Jurkat, Clone E6-1 (cell line): ENCODE measurements at places on chromosomes 4 and X.

DNA sequence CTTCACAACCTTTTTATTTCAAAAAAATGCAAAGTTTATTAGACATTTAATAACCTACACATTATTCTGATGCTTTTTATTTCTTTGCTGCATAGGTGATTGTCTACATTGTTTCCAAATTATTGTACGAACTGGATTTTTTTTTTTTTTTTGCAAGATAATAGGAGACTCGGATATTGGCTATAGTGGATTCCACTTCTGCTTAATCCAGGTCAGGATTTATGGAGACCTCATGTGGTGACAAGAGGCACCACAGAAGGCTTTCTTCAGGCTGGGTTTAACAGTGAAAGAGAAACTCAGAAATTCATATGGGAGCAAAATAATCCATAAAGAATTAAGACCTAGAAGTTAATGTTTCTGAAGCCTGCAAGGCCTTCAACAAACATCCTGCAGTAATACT, 2.4 kb upstream of the SLIT2 start:
- DNase-seq, result no peak

DNA sequence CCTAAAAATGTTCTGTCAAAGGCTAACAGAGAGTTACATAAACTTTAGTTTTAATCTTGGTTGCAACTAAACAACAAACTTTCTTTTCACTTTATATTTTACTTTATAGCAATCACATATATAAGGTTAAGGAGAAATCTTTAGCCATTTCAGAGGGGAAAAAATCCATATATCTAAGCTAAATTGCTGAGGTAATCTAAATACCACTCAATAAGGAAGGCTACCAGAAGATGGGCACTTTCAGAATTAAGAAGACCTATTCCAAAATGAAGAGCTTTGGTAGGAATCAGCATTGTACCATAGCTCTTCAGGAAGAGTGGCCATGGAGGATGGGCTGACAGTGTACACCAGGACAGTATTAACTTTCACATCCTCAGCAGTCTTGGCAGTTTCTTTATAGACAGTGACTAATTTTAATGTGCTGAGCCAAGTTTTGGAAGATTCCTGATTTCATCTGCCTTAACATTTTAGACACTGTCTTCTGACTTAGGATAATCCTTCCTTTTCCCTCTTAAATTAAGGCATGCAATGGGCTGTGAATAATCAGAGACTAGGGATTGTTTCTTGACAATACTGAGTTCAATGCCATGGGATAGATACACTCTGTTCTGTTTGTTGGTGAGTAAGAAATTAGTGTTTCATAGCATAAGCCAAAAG, 7.1 kb downstream of the FAT4 start:
- no peak for DNase-seq

- no peak for DNase-seq
Measured at GRCh38 chr4:170662250-170662649, 572.5 kb upstream of the AADAT start.

GRCh38 chr4:173522160-173522950, 7.7 kb downstream of the HAND2 start:
- DNase-seq, result no peak

- no peak for DNase-seq
Measured at GRCh38 chr4:169167957-169168858, 102.5 kb downstream of the SH3RF1 start.

- DNase-seq, result no peak
Measured at GRCh38 chr4:61376301-61376700, 176.2 kb downstream of the ADGRL3 start.

DNA sequence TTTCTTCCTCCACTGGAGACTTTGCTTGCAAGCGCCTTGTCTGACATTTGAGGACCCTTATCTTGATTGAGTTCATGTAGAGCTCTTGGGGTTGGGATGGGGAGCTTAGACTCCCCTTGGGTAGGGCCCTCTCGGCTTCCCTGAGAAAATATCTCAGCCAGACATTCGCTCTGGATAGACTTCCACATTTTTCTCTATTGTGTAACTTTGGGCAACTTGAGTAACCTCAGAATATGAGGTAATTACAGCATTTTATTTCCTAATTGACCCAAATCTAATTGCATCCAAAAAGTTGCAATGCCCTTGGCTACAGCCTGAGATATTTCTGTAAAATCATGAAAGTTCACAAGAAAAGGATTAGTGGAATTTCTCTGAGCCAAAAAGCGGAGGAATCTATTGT, 102.8 kb upstream of the MXRA5 start:
- DNase-seq, result no peak

DNA sequence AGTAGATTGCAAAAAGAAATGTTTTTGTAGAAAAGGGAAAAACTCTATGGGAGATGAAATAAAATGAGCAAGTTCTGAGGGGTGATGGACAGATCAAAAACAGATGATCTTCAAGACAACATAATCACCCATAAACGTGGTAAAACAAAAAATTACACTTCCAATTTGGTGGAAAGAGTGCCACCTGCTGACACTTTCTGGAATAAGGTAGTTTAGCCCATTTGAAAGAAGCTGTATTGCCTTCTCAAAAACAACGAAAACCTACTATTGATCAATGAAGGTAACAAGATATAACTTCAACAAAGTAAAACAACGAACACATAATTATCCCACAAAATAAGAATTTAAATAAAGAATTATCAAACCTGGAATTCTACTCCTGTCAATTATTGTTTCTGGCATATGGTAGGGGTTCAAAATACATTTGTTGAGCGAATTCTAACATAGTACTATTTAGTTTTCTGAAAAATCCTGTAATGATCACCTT, 2.5 kb downstream of the COQ2 start:
- DNase-seq, result peak; percentile 72

GRCh38 chr4:109406337-109406931, 27.2 kb upstream of the SEC24B start:
- DNase-seq, result peak; percentile 60

GRCh38 chr4:93617606-93618005, 210.9 kb upstream of the ATOH1 start:
- no peak for DNase-seq

DNA sequence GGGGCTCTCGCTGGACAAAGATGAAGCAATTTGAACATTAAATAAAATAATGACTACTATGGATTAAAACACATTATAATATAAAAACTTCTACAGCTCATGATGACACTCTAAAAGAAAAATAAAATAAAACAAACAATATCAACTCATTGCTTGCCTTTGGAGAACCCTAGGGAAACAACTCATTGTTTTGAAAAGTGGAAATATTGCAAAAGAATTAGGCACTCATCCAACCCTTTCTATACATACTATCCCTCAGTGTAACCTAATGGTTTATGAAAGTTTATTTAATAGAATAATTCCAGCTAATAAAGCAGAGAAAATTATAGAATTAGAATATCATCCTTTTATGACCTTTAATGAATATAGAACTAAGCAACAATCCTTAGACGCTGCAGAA, 718 bp downstream of the RAB40A start:
- no peak for DNase-seq

GRCh38 chr4:54819034-54819433, 161.3 kb downstream of the KIT start:
- DNase-seq, result no peak

- DNase-seq, result no peak
Measured at GRCh38 chr4:654871-655463, 19.1 kb downstream of the ATP5ME start.

GRCh38 chr4:172486531-172486930, 673.3 kb downstream of the GALNTL6 start:
- DNase-seq, result no peak
